ENCODE measurements at places on chromosomes 13 and 19.

DNA sequence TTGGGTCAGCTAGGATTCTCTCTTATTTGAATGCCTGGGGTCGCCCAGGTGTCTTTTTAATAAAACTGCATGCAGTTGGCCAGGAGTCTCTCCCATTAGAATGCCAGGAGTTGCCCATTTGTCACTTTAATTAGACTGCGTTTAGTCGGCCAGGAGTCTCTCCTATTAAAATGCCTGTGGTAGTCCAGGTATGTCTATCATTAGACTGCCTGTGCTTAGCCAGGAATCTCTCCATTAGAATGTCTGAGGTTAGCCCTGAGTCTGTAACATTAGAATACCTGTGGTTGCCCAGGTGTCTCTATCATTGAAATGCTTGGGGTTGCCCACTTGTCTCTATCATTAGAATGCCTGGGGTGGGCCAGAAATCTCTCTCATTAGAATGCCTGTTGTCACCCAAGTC, 1470.9 kb downstream of the UQCRFS1 start:
- DNase-seq, result no peak

- DNase-seq, result peak; percentile 46
These were observed 38.2 kb upstream of the GJB6 start for GRCh38 chr13:20270163-20270865.

GRCh38 chr19:55227241-55228014, 1.1 kb downstream of the TMEM86B start:
- DNase-seq, result no peak

DNA sequence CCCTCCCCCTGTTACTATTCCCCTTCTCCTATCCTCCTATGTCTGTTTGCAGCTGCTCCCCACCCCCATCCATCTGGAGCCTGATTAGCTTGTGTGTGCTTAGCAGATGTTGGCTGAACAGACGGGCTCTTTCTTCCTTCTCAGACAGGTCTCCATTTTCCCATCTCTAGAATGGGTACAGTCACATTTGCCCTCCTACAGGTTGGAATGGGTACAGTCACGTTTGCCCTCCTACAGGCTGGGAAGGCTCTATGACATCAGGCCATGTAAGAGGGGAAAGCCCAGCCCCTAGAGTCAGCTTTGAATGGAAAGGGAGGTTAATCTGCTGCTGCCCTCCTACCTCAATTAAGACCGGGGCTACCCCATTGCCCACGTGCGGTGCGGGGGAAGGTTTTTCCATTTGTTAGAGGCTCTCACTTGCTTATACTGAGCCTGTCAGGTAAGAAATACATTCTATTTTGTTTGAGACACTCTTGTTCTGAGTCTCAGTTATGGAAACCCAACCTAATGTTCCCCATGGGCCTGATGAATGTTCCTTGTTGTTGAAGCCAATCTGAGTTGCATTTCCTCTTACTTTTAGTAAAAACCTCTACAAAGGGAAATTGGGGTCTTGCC, 2.2 kb upstream of the CLEC17A start:
- DNase-seq, result no peak

GRCh38 chr19:40305403-40305802, 20.3 kb upstream of the AKT2 start:
- DNase-seq, result peak; percentile 82

GRCh38 chr13:111283991-111284390, 36.5 kb upstream of the TEX29 start:
- DNase-seq, result no peak

GRCh38 chr13:80276371-80277289, 64.3 kb downstream of the SPRY2 start:
- peak; percentile 33 for DNase-seq

- no peak for DNase-seq
These were observed 384.6 kb downstream of the FGF14 start for GRCh38 chr13:102017248-102017647.

DNA sequence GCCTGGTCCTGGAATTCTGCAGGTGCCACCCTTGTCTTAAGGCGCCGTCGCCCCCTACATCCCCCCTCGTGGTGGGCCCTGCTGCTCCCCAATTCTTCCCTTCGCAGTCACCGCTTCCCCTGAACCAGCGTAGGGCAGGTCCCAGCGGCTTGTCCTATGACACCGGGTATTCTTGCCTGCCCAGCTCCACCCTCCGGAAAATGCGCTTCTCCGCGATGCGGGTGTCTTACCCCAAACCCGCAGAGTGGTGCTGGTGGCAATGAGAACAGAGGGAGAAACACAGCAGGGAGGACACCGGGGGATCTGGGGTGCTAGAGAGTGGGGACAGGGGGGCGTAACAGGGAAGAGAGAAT, 9.0 kb downstream of the ZNF808 start:
- no peak for DNase-seq

GRCh38 chr13:111153977-111154332, 38.8 kb downstream of the ARHGEF7 start:
- no peak for DNase-seq

- DNase-seq, result peak; percentile 79
These were observed 63.6 kb downstream of the RGCC start for GRCh38 chr13:41520660-41521630.

- no peak for DNase-seq
These were observed 57.4 kb downstream of the ATP11A start for GRCh38 chr13:112747256-112747655.

DNA sequence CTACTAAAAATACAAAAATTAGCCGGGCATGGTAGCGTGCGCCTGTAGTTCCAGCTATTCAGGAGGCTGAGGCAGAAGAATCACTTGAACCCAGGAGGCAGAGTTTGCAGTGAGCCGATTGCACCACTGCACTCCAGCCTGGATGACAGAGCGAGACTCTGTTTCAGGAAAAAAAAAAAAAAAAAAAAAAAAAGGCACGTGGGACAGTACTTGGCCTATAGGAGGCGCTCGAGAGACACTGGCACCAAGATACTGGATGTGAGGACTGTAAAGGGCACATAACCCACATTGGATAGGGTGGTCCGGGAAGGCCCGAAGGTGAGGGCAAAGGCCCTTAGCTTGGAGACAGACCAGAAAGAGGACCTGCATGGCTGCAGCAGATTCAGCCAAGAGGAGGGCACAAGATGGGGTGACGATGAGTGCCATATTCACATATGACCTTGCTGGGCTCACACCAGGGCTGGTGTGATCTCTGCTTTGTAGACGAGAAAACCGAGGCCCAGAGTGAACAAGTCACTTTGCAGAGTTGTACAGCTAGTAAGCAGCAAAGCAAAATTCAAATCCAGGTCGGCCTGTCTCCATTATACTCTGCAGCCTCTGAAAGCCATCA, 89.4 kb downstream of the DPF1 start:
- peak; percentile 31 for DNase-seq

DNA sequence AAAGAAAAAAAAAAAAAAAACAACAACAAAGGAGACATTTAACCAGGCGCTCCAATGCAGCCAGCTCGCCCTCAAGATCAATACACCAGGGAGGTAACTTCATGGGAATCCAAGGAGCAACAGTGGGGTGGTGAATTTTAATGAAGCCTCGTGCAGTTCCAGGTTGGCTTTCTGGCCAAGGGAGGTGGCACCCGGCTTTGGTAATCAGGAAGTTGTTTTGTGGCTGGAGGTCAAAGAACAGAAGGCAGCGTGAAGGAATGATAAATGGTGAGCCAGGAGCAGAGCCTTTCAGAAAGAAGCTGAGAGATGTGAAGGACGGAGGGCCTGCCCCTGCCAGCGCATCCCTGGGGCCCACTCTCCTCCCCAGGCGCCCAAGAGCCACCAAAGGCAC, 188.2 kb upstream of the TSC22D1 start:
- DNase-seq, result no peak

DNA sequence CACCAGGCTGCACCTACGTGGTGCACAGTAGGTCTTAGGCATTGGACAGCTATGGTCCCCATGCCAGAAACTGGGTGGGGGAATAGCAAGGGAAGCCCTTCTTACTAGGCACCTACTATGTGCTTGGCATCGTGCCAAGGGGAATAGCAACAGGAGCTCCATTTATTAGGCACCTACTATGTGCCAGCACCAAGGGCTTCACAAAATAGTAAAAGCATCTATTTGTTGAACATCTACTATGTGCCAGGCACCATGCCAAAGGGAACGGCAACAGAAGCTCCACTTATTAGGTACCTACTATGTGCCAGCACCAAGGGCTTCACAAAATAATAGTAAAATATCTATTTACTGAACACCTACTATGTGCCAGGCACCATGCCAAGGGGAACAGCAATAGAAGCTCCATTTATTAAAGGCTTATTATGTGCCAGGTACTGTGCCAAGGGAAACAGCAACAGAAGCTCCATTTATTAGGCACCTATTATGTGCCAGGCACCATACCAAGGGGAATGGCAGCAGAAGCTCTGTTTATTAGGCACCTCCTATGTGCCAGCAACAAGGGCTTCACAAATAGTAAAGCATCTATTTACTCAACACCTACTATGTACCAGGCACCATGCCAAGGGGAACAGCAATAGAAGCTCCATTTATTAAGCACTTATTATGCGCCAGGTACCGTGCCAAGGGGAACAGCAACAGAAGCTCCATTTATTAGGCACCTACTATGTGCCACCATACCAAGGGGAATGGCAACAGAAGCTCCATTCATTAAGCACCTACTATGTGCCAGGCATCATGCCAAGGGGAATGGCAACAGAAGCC, 108.5 kb downstream of the PTPRS start:
- DNase-seq, result peak; percentile 12

DNA sequence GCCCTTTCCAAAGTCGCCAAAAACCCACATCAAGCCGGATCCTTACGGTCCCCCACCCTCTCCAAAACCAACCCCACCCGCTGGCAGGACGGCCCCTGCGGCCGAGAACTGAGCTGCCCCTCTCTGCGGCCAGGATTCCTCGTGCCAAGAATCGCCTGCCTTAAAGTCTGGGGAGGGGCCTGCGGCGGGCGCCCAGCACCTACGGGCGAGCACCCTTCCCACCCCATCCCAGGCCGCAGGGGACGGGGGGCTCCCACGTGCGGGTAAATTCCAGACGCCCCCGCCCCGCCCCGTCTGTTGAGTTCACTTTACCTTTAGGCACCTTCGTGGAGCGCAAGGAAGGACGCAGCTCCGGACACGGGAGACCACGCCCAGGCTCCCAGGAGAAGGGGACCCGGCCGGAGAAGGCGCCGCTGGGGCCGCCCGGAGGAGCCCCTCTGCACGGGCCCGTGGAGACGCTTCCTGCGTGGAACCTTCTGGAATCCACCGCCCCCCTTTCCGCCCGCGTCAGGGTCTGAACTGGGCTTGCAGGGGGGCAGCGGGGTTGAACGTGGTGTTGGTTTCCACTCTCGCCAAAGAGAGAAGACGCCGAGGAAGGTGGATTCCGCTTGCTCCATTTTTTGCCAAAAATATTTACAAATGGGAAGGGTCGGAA, 22.8 kb downstream of the ONECUT3 start:
- no peak for DNase-seq

DNA sequence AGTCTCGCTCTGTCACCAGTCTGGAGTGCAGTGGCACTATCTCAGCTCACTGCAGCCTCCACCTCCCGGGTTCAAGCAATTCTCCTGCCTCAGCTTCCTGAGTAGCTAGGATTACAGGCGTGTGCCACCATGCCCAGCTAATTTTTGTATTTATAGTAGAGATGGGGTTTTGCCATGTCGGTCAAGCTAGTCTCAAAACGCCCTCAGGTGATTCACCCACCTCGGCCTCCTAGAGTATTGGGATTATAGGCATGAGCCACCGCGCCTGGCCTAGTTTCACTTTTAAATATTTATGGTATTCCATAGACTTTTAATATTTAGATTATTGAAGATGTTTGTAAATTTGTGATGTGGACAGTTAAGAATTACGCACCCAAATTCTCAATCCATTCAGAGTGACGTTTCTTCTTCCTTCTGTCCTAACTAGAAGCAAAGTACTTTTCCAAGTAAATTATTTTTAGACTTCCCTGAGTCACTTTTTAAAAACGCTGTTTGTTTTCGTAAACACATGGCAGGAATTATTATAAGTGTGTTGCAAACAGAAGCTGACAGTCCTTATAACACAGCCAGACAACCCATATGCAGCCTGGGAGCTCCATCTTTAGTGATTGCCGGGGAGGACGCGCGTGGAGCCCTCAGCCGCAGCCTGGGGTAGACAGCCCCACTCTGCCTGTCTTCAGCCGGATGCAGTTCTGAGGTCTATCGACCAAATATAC, 131.7 kb downstream of the ATP11A start:
- no peak for DNase-seq

GRCh38 chr19:46732172-46732938, 13.5 kb upstream of the FKRP start:
- DNase-seq, result no peak

DNA sequence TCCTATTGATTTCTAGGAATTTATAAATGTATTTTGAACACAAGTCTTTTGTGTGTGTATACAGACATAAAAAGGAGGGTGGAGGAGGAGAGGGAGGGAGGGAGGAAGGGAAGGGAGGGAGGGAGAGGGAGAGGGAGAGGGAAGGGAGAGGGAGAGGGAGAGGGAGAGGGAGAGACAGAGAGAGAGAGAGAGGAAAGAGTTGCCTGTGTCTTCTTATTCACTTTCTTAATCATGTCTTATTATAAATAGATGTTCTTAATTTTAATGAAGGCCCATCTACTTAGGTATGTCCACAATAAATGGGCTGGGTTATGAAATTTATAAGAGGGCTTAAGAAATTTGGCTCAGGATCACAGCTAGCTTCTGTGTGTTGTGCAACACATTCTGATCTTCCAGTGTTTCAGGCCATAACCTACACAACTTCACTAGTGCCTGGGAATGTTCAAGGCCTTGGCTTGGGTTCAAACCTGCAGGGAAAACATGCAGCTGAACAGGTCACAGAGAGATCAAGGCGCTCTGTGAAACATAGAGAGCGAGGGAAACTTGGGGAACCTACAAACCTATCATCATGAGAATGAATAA, 39.3 kb downstream of the ZNF45 start:
- no peak for DNase-seq

DNA sequence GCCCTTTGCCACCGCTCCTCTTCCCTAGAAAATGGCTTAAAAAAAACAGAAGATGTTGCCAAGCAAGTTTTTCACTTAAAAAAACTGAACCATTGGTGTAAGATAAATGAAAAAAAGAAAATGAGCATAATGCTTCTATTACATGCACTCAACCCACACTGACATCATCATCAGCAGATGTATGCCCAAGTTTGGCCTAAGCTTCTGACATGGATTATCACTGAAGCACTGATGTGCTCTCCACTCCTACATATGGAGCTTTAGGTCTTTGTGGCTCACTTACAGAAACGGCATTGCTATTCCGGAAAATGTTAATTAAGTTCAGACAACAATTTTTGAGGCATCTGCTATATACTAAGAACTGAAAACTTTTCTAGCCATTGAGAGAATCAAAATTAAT, 8.0 kb downstream of the RXFP2 start:
- DNase-seq, result peak; percentile 64

DNA sequence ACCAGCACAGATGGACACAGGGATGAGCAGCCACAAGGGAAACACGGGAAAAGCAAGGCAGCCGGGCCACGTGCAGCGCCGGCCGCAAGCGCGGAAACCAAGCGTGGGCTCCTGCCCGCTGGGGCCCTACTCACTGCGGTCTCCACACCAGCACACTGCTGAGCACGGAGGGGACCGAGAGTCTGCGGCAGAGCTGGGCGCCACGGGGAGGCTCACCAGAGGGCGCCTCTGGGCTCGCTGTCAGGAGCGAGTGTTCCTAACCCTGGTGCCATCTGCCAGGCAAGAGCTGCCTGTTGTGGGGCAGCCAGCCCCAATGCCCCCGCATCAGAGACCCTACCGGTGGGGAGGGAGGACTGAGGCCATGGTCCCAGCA, 26.5 kb downstream of the MPND start:
- no peak for DNase-seq

GRCh38 chr19:19443902-19444680, 38.6 kb downstream of the GATAD2A start:
- DNase-seq, result no peak

- DNase-seq, result no peak
These were observed 22.5 kb downstream of the GATAD2A start for GRCh38 chr19:19427944-19428343.

GRCh38 chr19:36169084-36169760, 17.0 kb upstream of the COX7A1 start:
- no peak for DNase-seq

GRCh38 chr13:21010621-21011020, 50.8 kb downstream of the LATS2 start:
- peak; percentile 29 for DNase-seq

Measured in fibroblast of skin of abdomen (primary cell).